ENCODE measurements at places on chromosomes 1 and 21. TPM values are rescaled to one million over a fixed set of nuclear protein-coding genes. Genes with fewer than 3 reads are reported as not detected.

Gene CFHR1
- polyA plus RNA-seq = not detected

Gene OR2T33
- not detected for polyA plus RNA-seq

Gene SELE
- polyA plus RNA-seq = 0.08 TPM

Gene GBP2
- 6.2 TPM for polyA plus RNA-seq

Gene RIMS3
- 2.1 TPM for polyA plus RNA-seq

Measured in HepG2 (cell line).